ENCODE measurements at places on chromosomes 7 and 10. TPM values are rescaled to one million over a fixed set of nuclear protein-coding genes. Genes with fewer than 3 reads are reported as not detected.

Gene GDI2
- total RNA-seq, result 152 TPM

Gene NPC1L1
- total RNA-seq, result 0.20 TPM

Gene NUTM2E
- total RNA-seq, result 0.09 TPM

Gene C10orf67
- total RNA-seq, result 0.16 TPM

Gene CNPY1
- not detected for total RNA-seq

Gene ABCB1
- 3.4 TPM for total RNA-seq

Gene FGL2
- total RNA-seq, result 1.3 TPM

GRCh38 chr7:41053820-41054219 lies 649.1 kb downstream of the INHBA start:
- no peak for DNase-seq

DNA sequence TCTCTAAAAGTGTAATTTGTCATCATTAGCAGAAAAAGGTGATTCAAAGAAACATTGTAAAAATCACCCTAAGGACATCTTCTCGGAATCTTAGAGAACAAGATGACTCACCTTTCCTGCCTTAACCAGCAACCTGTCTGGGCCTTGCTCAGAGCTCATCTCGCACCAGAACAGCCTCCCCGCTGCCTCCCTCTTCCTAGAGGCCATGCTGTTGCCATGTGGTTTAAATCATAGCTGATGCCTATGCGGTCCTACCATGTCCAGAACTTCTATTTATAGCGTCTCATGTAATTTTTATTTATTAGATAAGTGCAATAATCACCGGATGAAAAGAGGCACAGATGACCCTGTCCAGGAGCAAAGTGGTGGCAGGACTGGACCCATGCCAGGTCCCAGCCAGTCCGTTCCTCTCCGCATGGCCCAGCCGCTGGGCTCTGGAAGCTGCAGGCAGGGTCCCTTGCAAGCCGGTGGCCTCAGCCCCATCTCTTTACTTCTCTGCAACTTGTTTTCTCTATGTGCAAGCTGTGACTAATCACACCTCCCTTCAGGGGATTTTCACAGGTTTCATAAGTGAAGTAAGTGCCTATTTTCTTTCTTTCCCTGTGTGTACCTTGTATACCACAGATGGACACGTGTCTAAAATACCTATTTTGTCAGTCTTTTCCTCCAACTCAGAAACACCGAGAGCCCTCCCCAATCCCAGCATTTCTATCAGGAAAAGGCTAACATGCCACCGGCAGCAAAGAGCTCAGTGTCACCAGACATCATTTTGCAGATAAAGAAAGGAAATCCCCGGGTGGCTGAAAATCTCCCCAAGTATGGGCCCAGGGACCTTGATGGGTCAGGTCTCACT lies 27.1 kb downstream of the KLF6 start:
- DNase-seq, result no peak

- no peak for DNase-seq
Observed at GRCh38 chr7:11346302-11346701, 372.6 kb downstream of the PHF14 start.

- DNase-seq, result peak; percentile 51
Observed at GRCh38 chr7:130733931-130734814, at the start of gene KLF14. Gene KLF14 (minus strand): TSS chr7:130734207. CDS start chr7:130734033, 174 bp downstream.

DNA sequence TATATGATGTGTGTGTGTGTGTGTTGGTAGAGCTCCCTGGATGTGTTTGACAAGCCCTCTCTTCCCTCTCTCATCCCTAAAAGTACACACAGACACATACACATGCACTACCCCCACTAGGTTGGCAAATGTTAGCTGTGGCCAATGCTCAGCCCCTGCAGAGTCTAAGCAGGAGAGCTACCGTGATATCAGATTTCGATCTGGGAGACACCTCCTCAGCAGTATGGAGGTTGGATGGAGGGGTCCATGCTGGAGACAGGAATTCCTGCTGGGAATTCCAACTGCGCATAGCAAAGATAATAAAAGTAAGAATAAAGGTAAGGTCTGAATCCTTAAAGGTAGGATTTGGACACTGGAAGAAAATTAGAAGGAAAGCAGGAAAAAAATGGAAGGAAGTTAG lies 85.7 kb downstream of the C10orf90 start:
- DNase-seq, result no peak

GRCh38 chr7:117707080-117707479 lies 166.2 kb downstream of the CTTNBP2 start:
- no peak for DNase-seq

GRCh38 chr7:22168129-22168634 lies 188.8 kb downstream of the RAPGEF5 start:
- DNase-seq, result no peak

DNA sequence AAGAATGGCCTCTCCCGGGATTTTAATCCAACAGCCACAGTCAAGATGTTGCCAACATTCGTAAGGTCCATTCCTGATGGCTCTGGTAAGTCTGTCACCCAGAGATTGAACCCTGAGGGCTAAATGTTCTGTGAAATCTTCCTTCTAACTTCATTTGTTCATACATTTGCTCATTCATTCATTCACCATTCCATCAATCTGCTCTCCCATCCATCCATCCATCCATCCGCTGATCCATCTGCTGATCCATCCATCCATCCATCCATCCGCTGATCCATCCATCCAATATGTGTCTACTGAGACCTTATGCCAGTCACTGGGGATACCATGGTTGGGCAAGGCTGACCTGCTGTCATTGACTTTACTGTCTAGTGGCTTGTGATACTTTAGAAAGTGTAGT lies 65.6 kb downstream of the HK1 start:
- DNase-seq, result no peak

DNA sequence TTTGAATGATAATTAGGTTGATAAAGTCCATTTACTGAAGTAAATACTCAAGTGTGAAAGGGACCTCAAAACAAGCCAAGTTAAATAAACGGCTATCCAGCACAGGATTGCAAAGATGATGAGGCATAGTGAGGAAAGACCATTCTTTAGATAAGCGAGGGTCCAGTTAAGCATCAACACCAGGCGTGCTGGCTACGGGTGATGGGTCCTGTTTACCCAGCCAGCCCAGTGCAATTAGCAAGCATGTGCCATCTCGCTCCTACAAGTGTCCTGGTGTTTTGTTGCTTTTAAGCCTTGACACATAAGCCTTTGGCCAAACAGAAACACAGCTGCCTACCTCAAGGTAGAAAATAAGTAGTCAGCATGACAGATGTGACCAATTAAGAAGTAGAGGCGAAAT lies 7.1 kb downstream of the NEBL start:
- DNase-seq, result no peak

DNA sequence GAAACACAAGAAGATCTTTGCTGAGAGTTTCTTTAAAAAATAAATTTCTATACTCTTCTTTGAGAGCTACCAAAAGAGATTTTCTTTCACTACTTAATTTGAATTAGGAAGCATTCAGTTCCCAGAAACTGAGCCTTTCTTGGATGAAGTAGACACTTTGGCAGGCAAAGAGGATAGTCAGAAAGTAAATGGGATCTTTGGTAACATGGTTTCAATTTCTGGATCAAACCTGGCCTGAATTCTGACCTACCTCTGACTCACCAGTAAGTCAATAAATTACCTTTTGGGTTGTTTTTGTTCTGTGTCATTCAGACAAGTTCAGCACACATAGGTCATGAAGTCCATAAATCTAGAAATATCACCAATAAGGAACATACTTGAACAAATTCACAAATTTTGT lies 26.8 kb upstream of the CABCOCO1 start:
- no peak for DNase-seq

- DNase-seq, result peak; percentile 36
Observed at GRCh38 chr7:5422396-5423305, 983 bp downstream of the TNRC18 start.

DNA sequence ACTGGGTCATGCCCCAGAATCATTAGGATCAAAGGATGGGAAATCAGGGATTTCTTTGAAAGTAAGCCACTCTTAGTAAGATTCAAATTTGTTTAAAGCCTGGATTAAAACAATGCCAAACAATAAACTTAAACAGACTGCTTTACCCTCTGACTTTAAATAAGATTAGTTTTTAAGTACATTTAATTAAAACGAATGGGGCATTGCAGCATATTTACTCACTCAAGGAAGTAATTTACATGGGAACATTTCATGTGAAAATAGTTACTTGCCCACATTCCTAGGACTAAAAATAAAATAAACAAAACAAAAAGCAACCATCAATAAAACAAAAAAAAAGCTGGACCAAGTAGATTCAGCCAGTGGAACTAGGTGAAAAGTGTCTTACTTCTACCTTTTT lies 7.8 kb downstream of the ABLIM1 start:
- DNase-seq, result no peak

DNA sequence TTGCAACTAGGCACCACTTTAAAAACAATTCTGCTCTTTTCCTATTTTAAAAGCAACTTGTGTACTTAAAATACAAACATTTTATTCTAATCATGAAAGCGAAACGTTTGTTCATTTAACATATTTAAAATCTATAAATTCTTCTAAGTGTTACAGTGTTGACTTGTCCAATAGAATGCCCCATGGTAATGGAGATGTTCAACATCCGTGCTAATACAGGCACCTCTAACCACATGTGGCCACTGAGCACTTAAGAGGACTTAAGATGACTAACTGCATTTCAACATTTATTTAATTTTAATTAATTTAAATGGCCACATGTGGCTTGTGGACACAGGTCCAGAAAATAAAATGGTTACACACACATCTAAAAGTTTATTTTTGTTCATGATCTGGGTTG lies 115.1 kb downstream of the TPK1 start:
- DNase-seq, result no peak

DNA sequence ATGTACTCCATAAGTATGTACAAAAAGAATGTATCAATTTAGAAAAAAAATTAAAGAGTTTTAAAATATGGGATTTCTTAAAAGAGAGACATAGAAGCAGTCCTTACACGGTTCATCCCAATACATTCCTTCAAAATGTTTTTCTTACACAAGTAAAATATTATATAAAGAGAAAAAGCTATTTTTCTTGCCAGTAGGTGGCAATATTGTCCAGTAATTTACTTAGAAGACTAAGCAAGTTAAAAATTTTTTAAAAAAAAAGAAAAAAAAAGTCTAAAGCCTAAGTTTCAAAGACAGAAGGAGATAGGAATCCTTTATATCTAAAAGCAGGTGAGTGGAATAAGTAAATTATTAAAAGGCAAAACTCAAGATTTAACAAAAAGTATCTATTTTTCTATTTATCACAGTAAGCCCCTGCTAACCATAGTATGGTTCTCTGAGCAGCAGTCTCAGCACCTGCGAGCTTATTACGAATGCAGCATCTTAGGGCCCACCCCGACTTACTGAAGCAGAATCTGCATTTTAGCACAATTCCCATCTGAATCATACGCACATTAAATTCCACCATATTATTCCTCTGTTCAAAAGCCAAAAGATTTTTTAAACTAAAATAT lies 240.6 kb downstream of the DGKI start:
- no peak for DNase-seq

DNA sequence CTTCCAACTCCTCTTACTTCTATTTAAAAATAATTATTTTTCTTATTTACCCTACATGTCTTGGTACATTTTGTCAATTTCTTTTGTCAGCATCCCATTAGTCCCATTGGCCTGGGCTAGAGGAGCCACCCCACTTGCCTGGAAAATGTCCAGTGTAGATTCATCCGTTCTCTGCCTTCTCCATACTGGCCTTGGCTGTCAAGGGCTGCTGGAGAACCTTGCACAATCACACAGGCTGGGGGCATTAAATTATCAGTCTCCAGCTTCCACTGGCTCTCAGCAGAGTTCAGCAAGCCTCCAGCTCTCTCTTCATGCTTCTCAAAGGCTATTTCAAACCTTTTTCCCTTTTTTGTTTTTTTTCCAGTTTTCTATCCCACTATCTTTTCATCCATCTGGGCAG lies 13.8 kb upstream of the ZCCHC24 start:
- DNase-seq, result no peak

DNA sequence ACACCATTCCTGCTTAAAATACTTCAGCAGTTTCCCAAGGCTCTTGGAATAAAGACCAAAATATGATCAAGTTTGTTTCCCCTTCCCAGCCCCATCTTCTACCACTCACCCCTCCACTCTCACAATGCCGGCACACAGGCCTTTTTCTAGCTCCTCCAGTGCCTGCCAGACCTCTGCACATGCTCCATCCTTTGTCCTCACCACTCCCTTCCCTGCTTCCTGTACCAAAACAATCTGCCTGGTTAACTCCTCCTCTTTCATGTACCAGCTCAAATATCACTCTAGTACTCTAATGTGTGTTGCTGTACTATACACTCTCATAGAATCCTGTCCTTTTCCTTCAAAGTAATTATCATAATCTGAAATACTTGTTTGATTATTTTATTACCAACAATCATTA lies 19.4 kb downstream of the SCRN1 start:
- DNase-seq, result no peak

DNA sequence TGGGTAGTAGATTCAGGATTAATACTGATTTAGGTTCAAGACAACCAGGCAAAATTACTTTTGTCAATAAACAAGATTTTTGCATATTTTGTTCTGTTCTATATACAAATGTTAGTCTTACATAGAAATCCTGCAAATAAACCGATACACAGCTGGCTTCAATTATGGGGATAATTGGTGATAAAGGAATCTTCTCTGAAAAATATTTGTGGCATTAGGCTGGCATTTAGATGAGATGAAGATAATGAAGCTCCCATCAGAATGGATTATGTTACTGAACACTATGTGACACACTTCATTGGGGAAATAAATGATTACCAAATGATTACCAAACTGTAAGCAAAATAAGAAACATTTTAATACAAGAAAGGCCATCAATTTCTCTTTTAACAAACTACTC lies 65.8 kb downstream of the NT5C2 start:
- DNase-seq, result no peak

DNA sequence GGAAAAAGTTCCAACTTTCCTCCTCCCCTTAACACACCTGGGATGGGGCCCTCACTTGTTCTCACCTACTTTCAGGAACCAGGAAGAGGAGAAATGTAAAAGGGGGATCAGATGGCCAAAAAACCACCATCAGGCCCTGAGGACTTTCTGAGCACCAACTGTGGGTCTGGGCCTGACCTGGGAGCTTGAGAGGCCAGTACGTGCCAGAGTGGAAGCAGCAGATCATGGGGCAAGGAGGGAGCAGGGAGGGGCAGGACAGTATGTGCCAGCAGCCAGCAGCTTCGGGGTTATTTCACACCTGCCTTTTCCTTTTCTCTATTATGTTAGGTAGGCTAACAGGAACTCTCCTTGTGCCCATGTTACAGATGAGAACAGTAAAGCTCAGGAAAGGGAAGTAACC lies 118.8 kb upstream of the UNC5B start:
- no peak for DNase-seq

GRCh38 chr7:46150721-46151120 lies 229.6 kb upstream of the IGFBP3 start:
- no peak for DNase-seq

- DNase-seq, result no peak
Observed at GRCh38 chr10:50552308-50552707, 71.4 kb downstream of the SGMS1 start.

GRCh38 chr7:5603241-5604140 lies 178.0 kb downstream of the RNF216 start:
- DNase-seq, result no peak
